Left colon (tissue), 2 donors: ENCODE measurements at places on chromosomes 13 and 19. TPM values are rescaled to one million over a fixed set of nuclear protein-coding genes. Genes with fewer than 3 reads are reported as not detected.

GRCh38 chr19:50242581-50242980 lies 39.2 kb downstream of the MYH14 start:
- no peak for DNase-seq

The KLC3 gene
- not detected for total RNA-seq

The EFNA2 gene
- 85.4 TPM for total RNA-seq

The ZNF302 gene
- 14.6 TPM for total RNA-seq

DNA sequence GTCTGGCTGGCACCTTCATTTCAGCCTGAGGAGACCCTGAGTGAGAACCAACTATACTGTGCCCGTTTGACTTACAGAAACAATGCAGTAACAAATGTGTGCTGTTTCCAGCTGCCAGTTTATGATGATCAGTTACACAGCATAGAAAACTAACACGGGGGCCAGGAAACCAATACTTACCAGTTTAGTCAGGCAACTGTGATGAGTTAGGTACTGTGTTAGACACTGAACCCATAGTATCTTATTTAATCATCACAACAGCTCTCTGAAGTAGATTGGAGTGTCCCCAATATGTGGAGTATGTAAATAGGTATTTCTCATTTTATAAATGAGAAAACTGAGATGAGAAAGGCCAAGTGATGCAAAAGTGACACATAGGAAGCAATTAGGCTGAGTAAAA lies 620.9 kb upstream of the KLF12 start:
- no peak for DNase-seq

DNA sequence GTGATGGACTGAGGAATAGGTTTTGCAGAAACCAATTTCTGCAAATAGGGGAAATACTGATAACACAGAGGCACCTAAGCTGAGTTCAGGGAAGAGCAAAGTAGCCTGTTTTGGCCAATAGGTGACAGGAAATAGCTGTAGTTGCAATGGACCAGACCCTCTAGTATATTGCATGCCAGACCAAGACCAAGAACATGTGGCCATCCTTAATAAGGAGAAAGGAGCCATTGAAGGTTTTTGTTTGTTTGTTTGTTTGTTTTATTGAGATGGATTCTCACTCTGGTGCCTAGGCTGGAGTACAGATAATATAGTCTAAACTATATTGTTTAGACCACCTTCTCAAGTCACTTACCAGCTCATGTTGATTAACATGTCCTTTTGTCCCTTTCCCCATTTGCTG lies 101.5 kb downstream of the ZNF557 start:
- no peak for DNase-seq

DNA sequence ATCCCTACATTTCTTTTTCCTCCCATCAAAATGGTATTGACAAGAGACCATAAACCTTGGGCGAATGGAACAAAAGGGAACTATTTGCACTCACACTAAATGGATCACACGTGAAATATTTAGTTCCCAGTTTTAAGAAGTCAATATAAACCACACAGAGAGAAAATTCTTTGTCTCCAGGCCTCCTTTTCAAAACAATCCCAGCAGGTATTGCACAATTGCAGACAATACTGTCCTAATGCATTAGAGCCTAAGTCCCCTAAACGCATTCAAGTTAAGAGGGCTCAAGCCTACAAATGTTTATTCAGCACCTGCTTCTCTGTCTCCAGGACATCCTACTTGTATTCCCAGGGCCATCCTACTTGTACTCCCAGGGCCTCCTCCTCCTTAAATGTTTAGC lies 1.3 kb upstream of the B3GLCT start:
- no peak for DNase-seq

GRCh38 chr13:62088165-62088564 lies 672.5 kb upstream of the PCDH20 start:
- no peak for DNase-seq

GRCh38 chr19:6772028-6772865 lies at the start of gene VAV1:
VAV1 (plus strand) TSS chr19:6772708; CDS start chr19:6772808, 100 bp downstream.
- DNase-seq = peak; percentile 81

DNA sequence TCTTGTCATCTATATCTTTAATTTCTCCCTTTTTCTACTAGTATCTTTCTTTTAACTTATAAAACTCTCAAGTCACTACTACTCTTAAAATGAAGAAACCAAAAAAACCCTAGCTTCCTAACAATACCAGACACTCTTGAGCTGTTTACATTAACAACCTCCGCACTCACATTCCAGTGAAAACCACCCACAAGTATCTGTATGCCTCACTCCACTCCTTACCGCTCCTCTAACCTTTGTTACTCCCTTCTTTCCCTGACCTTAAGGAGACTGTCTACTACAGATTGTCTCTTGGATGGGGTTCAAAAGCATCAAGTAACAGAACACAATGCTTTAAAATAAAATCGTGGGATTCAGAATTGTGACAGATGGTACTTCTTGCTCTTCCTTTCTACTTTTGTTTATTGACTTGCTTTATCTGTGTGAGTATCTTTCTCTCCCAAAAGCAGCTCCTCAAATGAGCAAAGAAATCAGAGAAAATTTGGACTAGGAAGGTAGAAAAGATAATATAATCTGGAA lies 110.0 kb upstream of the FBXL3 start:
- no peak for DNase-seq

The IL4I1 gene
- total RNA-seq = 1.3 TPM

GRCh38 chr13:22536851-22537250 lies 643.9 kb upstream of the SGCG start:
- no peak for DNase-seq

DNA sequence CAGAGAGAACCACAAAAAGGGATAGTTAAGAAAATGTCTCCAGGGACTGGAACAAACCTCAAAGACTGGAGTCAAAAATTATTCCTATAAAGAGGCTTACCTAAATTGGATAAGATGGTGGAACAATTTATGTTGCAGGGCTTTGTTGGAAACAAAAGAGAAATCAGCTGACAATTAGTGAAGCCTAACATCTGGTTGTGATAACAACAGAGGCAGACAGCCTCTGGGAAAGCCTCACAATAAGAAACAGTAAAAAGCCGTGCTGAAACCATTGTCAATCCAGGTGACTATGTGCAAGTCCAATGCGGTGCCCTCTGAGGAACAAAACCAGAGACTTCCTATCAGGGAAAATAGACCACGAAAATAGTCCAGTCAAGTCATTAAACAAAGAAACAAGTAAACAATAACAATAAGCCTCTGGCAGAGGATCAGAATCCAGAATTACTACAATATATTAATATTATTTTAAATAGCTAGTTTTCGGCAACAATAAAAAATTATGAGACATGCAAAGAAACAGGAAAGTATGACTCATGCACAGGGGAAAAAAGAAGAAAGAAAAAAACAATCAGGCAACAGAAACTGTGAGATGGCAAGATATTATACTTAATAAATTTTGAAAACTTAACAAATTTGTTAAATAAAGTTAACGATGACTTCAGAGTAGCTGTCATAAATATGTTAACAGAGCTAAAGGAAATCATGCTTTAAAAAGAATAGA lies 99.7 kb upstream of the RXFP2 start:
- no peak for DNase-seq

The ICAM1 gene
- total RNA-seq = 8.7 TPM

DNA sequence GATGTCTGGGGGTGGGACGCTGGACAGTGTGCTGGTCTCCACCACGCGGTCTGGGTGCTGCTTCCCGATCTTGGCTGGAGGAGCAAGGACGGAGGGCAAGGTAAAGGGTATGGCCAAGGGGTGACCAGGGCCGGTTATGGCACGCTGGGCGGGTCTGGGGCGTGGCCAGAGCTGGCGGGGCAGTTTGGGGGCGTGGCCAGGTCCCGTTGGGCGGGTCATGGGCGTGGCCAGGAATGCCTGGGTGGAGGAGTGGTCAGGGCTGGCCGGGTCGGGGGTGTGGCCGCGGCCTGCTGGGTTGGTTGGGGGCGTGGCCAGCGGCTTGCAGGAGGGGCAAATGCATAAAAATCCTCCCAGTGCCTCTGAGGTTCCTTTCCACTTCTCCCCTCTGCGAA lies 19.2 kb downstream of the GPX4 start:
- peak; percentile 85 for DNase-seq

The SULT2B1 gene
- total RNA-seq = 0.89 TPM

DNA sequence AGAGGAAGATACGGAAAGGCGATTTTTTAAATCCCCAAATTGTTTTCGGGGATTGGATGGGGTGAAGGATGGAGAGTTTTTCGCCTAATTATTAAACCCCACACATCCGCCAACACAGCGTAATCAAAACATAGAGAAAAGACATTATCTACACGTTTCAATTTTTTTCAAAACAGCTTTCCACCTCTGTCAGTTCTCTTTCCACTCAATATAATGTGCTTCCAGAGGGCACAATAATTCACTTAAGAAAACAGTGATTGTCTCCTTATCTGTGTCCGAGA lies 435 bp upstream of the OBI1 start:
- DNase-seq = no peak

The STAP2 gene
- 222 TPM for total RNA-seq

DNA sequence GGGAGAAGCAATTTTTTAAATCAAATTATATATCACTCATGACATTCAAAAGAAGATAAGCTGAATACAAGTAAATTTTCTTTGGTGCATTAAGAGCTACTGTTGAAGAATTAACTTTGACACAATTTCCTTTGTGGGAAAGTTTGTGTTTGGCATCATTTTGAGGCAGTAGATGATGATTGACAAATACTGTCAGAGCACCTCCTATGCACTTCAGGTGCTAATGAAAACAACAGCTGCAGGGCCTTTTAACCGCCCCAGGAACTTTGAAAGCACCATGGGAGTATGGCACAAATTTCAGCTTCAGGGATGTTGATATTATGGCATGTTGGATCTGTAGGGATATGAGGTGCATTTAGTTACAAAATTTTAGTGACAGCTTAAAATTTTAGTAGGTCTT lies 21.0 kb upstream of the DLEU7 start:
- DNase-seq = no peak

The CYP4F2 gene
- total RNA-seq = 8.5 TPM

DNA sequence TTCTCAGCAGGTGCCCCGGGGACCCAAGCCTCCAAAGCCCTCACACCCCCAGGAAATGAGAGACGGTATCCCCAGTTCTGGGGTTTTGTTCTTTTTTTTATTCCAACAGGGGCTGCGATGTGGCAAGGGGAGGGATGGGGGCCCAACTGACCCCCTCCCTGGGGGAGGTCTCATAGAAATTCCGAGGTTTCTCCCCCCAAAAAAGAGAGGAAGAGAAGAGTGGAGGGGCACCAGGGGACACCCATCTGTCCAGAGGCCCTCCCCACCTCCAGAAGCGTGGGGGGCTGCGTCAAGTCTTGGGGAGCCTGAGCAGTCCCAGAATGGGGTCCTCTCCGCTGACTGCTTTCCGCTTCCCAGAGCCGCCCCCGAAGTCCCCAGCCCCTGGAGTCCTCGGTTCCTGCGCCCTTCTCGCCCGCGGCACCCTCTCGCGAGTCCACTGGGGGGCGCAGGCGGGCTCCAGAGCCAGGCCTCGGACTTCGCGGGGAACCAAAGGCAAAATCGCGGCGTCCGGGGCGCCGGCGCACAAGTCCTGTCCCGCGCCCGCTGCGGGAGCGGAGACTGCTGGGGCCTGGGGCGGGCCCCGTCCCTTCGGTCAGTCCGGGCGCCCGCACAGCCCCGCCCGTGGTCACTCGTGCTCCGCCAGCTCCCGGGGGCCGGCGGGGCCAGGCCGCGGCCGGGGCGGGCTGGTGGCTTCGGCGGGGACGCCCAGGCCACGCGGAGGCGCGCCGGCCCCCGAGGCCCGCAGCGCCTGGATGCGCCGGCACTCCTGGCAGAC lies 4.4 kb upstream of the ATP1A3 start:
- DNase-seq = no peak

DNA sequence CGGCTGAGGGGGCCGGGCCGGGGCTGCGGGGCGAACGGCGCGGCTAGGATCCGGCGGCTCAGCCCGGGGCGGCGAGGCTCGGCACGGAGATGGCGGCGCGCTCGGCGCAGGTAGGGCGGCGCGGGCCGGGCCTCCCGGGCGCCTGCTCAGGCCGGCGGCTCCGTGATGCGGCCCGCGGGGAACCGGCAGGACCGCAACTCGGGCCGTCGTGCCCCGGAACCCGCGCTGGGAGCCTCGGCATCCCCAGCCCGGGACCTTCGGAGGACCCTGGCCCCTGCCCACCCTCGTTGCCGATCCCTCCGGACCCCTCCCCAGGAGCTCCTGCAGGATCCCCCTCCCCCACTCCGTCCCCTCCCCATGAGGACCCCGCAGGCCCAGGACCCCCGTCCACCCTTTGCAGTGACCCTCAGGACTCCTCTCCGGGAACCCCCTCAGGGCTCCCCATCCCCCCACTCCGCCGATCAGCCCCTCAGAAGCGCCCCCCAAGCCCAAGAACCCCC lies 304 bp downstream of the EVI5L start:
- DNase-seq = peak; percentile 51

The PLVAP gene
- 38.2 TPM for total RNA-seq

DNA sequence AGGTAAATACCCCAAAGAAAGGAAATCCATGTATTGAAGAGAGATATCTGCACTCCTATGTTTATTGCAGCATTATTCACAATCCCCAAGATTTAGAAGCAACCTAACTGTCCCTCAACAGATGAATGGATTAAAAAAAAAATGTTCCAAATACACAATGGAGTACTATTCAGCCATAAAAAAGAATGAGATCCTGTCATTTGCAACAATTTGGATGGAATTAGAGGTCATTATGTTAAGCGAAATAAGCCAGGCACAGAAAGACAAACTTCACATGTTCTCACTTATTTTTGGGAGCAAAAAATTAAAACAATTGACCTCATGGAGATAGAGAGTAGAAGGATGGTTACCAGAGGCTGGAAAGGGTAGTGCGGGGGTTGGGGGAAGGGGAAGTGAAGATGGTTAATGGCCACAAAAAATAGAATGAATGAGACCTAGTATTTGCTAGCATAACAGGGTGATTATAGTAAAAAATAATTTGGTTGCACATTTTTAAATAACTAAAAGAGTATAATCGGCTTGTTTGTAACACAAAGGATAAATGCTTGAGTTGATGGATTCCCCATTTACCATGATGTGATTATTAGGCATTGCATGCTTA lies 9.7 kb upstream of the ZNF709 start:
- DNase-seq = no peak

- peak; percentile 79 for DNase-seq
These were observed 15.8 kb downstream of the ARRDC2 start for GRCh38 chr19:18023622-18024251.

GRCh38 chr13:27976362-27977091 lies 7.4 kb upstream of the CDX2 start:
- peak; percentile 37 for DNase-seq

The KLK7 gene
- total RNA-seq = not detected

GRCh38 chr13:39941236-39941635 lies 285.8 kb downstream of the COG6 start:
- no peak for DNase-seq

DNA sequence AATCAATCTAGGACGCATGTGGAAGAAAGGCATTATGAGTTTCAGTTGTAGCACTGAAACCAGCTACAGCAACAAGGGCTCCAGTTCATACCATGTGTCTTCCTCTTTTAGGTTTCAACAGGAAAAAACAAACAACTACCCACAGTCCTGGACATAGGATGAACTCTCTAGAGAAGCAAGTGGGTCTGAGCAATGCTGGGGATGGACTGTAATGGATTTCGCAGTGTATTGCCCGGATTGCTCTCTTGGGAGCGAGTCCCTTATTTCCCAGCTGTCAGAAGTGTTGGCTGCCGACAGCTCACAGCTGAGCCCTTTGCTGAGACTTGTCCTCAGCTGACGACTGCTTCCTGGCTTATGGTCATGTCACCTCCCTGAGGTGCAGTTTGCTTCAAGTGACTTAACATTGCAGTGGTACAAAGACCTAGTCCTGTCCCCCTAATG lies 12.1 kb upstream of the MYCBP2 start:
- DNase-seq = no peak

The MPV17L2 gene
- total RNA-seq = 9.9 TPM

GRCh38 chr19:8017808-8018207 lies 12.4 kb upstream of the ELAVL1 start:
- peak; percentile 70 for DNase-seq

The ZNF492 gene
- 0.43 TPM for total RNA-seq
